Kasumi-1 (cell line): ENCODE measurements at places on chromosomes 4 and X.

DNA sequence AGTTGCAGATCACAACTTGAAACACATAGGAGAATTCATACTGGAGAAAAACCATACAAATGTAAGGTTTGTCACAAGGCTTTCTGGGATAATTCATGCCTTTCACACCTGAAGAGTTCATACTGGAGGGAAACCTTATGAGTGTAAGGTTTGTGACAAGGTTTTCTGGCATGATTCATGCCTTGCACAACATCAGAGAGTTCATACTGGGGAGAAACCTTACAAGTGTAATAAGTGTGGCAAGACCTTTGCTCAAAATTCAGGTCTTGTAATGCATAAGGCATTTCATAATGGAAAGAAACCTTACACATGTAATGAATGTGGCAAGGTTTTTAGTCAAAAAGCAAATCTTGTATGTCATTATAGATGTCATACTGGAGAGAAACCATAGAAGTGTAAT, 58.8 kb upstream of the ENPEP start:
- DNase-seq: no peak

- no peak for DNase-seq
Observed at GRCh38 chrX:13346646-13347045, 26.8 kb upstream of the ATXN3L start.

GRCh38 chr4:104772849-104773248, 278.2 kb upstream of the CXXC4 start:
- DNase-seq: no peak

DNA sequence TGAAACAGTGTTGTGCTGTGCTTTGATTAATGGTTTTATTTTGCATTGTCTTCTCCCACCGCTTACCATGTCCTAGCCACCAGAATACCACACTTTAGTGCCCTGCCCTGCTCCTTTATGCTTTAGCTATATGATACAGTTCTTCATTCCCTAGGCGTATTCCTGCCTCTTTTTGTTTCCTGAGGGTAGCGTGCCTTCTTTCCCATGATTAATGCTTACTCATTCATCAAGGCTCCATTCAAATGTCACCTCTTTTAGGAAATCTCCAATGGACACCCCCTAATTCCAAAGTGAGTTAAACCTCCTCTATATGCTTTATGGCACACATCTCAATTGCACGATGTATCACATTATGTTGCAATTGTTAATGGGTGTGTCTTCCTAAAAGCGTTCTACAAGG, 46.3 kb downstream of the SPANXD start:
- DNase-seq: no peak

DNA sequence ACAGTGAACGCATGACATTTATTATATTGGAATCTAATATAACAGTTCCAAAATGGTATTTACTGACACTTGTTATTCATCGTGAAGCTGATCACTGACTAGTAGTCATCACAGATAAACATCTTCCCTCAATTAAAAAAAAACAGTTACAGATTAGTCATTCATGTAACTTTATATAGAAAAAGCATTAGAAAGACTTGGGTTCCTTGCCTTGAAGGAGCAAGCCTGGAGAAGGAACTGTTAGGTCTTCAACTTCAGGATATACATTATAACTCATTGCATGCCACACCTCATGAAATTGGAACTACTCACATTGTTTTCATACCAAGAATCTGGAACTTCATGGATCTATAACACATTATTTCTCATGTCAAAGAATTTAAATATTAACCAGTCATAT, 317.7 kb downstream of the CCSER1 start:
- no peak for DNase-seq

- no peak for DNase-seq
Observed at GRCh38 chr4:151324752-151325110, 674 bp downstream of the SH3D19 start.

DNA sequence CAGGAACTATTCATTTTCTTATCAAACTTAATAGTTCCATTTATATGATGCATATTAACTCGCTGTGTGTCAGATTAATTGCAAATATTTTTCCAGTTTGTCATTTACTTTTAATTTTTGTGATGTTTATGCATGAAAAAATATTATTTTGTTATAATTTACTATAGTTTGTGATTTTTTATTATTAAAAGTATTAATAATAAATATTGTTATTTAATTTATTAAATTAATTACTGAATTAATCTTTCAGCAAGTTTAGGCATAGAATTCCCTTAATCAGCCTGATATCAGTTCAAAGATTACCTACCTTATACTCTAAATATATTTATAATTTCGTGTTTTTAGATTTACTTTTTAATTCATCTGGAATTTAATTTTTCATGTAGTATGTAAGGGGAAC, 15.5 kb upstream of the ATOH1 start:
- no peak for DNase-seq

DNA sequence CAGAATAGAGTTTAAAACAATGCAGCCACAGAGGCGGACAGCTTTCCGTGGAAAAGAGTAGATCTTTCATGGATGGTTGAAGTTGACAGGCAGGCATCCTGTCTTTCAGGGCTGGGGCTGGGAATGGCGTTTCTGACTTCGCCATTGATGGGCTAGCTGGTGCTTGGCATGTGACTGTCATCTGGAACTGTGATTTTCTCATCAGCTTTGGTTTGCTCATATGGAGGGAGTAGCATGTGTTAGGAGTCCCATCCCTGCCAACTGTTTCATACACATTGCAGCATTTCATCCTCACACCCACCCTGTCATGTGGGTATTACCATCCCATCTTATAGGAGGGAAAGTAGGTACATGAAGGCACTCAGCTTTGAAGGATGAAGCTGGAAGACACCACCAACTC, 49.2 kb upstream of the STX18 start:
- DNase-seq: no peak
